ENCODE measurements at places on chromosomes 1 and 21.

DNA sequence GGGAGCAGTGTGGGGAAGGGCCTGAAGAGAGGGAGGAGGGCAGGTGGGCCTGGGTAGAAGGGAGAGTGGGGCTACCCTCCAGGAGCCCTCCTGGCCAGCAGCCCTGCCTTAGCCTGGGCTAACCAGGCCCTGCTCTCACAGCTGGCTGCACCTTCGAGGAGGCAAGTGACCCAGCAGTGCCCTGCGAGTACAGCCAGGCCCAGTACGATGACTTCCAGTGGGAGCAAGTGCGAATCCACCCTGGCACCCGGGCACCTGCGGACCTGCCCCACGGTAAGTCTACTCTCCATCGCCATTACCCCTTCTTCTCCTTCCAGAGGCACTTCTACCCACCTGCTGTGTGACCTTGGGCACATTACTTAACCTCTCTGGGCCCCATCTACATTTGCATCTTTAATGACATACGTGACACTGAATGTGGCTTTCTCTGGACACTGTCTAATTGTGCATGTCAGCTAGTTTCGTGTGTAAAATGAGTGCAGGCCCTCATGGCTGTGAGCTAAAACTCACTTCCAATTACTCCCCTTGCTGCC is 18.9 kb downstream of the PTPRU start:
- no peak for DNase-seq

DNA sequence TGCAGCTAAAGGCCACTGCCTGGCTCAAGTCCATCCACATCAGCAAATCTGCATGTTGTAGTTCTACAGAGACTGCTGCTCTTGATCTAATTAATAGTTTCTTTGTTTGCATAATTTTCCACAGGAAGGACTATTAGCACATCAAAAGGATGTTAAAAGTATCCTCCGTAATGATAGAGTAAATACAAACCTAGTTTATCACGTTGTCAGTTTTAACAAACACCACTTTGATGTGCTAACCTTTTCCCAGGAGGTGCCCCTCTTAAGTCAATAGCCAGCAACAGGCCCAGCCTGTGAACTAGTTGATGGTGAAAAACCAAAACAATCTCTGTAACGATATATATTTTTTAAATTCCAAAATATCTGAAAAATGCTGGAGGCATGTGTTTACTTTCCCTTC is 64.2 kb upstream of the SLC22A15 start:
- no peak for DNase-seq

- DNase-seq = no peak
These were observed 534.6 kb upstream of the PTBP2 start for GRCh38 chr1:96187020-96187419.

DNA sequence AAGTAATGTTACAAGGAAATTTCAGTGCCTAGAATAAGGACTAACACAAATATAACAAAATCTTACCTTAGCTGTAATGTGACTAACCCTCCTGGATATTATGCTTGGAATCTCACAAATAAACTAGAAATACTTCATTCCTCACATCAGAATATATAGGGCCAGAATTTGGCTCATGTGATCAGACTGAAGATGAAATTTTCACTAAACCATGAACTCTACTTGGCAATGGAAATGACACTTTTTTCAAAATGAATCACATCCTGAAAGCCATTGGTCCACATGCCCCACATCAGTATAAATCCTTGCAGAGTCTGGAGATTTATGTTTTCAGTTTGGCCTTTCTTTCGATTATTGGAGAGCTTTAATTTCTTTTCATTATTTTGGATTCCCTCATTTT is 227.8 kb downstream of the NRIP1 start:
- no peak for DNase-seq

DNA sequence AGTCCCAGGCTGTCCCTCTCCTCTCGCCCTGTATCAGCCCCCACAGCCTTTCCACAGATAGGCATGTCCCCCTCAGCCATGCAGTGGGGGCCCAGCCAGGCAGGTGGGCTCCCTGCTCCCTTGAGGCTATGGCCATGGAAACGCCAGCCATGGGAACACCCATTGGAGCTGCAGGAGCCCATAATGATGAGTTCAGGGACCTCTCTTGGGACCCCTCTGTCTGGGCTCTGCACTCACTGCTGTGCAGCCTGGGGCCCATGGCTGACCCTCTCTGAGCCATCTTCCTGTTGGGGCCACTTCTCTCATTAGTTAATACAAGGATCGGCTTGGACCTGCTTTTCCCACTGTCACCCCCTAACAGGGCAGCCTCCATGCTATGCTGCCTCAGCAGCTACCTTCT is 33.2 kb downstream of the WNT3A start:
- DNase-seq = no peak

- no peak for DNase-seq
These were observed 40.5 kb downstream of the CHD1L start for GRCh38 chr1:147283011-147283410.

DNA sequence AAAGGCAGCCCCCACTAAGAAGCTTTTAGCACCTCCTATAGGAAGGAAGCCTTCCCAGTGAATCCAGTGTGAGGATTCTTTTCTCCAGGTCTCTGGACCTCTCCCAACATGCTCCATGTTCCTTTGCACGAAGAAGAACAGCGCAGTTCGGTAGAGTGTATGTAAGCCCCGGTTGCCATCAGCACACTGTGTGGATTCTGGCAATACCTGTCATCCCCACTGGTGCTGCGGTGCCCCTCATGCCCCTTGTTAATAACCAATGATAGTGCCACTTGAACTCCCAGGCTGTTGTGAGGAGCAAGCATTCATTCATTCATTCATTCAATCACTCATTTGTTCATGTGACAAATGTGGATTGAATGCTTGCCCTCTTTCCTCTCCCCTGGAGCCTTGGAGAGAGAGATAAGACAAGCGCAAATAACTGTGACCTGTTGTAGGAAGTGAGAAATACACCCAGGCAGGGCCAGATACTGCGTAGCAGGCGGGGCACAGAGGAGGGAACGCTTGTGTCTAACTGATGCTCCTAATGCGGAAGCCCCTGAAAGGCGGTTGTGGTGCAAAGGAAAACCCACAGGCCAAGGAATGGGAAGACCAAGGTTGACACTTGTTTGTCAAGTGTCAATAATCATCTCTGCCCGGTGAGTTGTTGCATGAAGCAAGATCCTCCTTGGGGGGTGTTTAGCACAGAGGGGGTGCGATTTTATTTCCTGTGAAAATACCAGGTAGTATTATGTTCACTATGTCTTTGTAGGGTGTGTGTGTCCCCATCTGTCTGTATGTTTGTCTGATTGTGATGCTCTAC is 9.8 kb downstream of the LGR6 start:
- DNase-seq = no peak

GRCh38 chr1:183096894-183097293 is 73.7 kb downstream of the LAMC1 start:
- DNase-seq = no peak

DNA sequence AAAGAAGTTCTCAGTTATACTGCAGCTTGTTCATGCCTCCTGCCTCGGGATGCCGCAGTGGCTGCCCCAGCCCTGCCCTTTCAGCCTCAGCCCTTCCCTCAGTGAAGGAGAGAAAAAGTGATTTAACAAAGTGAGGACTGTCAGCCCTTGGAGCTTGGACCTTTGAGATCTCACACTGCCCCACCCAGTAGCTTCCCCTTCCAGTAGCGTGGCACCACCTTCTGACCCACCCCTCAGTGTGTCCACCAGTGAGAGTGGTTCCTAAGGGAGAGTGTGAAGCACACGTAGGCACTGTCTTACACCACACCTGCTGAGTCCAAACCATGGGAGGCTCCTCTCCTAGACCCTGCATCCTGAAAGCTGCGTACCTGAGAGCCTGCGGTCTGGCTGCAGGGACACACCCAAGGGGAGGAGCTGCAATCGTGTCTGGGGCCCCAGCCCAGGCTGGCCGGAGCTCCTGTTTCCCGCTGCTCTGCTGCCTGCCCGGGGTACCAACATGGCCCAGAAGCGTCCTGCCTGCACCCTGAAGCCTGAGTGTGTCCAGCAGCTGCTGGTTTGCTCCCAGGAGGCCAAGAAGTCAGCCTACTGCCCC is at the start of gene CDA:
Gene CDA (plus strand): TSS at position 464 of the 592 bp plus-strand sequence. CDS start 33 bp downstream, at position 497.
- no peak for DNase-seq

GRCh38 chr1:146051452-146051851 is 29.9 kb upstream of the HJV start:
- DNase-seq = no peak

DNA sequence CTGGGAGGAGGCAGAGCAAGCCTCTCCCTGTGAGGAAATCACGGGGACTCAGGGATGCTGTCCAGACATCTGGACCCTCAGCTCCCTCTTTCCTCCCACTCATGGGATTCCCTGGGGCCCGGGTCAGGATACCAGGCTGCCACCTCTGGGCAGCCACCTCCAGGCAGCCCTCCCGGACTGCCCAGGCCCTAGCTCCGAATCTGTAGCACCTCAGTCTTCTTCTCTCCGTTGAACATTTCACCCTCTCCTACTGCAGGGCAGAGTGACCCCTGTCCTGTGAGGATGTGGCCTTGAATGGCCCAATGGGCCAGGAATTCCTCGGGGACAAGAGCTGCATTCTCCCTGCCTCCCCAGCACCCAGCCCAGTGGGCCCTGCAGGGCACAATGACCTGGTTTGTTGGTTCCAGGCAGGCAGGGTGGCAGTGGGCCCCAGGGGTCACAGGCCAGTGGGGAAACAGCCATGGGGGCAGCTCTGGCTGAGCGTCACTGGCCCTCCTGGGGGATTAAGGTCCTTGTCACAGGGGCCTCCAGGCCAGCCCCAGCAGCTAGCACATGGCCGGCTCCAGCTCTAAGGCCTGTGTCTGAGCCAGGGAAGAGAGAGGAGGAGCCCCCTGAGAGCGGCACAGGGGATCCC is 9.5 kb upstream of the TTC34 start:
- DNase-seq = no peak

GRCh38 chr1:71462247-71462646 is 381.4 kb upstream of the ZRANB2 start:
- DNase-seq = no peak

- DNase-seq = no peak
These were observed 3.9 kb upstream of the RAB4A start for GRCh38 chr1:229266832-229267500.

GRCh38 chr1:98386675-98387440 is 274.7 kb upstream of the SNX7 start:
- DNase-seq = no peak

DNA sequence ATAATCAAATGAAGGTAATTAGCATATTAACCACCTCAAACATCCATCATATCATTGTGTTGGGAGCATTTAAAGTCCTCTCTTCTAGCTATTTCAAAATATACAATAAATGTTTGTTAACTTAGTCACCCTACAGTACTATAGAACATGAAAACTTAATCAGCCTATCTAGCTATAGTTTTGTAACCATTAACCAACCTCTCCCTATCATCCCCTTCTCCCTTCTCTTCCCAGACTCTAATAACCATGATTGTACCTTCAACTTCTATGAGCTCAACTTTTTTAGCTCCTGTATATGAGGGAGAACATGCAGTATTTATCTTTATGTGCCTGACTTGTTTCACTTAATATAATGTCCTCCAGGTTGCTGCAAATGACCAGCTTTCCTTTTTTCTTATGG is 54.0 kb downstream of the RAVER2 start:
- no peak for DNase-seq

- no peak for DNase-seq
These were observed 49.4 kb downstream of the LAMC2 start for GRCh38 chr1:183235503-183235902.

GRCh38 chr1:116908820-116909511 is 750 bp upstream of the PTGFRN start:
- DNase-seq = no peak

GRCh38 chr1:108643492-108644335 is 17.2 kb downstream of the HENMT1 start:
- DNase-seq = peak; percentile 74

DNA sequence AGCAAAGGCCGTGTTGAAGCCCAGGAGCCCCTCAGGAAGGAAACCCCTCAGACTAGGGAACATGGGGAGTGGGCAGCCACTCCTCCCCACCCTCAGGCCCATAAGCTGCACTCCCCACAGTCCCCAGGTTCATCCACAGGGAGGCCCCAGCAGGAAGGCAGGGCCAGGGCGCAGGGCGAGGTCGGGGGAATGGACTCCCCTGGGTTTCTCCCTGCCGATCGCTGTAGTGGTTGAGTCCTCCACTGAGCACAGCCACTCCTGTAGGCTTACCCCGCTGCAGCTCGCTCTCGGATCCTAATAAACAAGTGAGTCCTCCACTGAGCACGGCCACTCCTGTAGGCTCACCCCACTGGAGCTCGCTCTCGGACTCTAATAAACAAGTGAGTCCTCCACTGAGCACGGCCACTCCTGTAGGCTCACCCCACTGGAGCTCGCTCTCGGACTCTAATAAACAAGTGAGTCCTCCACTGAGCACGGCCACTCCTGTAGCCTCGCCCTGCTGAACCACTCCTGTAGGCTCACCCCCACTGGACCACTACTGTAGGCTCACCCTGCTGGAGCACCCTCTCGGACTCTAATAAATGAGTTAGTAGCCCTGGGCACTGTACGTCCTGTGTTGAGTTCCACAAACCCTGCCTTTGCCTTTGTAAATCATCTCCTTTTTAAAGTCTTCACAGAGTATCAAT is 16.2 kb upstream of the COL18A1 start:
- no peak for DNase-seq

GRCh38 chr1:65059930-65060538 is 88.0 kb upstream of the AK4 start:
- DNase-seq = no peak

DNA sequence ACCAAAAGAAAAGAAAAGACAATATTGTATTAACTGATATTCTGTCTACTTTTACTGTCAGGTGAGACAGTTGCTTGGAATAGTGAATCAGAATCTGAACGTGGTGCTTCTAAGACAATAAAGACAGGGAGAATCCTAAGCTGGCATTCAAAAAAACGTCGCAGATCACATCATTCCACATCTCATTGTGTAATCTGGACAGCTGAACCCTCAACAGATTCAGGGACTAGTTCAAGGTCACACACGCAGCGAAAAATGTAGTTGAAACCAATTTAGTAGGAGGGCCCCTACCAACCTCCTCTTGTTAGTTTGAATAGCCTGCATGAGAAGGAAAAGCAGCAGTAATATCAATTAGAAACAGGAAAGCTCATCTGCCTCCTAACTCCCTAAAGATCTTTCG is 46.4 kb upstream of the KRTAP19-8 start:
- DNase-seq = no peak

- DNase-seq = no peak
These were observed 24.0 kb upstream of the CDC7 start for GRCh38 chr1:91476533-91477217.

- DNase-seq = no peak
These were observed 223.2 kb upstream of the FOXD3 start for GRCh38 chr1:63099188-63099587.

GRCh38 chr1:26025517-26025916 is 3.9 kb downstream of the EXTL1 start:
- DNase-seq = no peak

- DNase-seq = no peak
These were observed 16.5 kb upstream of the KLHDC8A start for GRCh38 chr1:205373022-205373797.

- peak; percentile 72 for DNase-seq
These were observed 36.0 kb downstream of the NUAK2 start for GRCh38 chr1:205285381-205286101.

- no peak for DNase-seq
These were observed 7.3 kb upstream of the GJB5 start for GRCh38 chr1:34747638-34747941.

Data from activated CD4-positive, alpha-beta T cell treated with anti-CD3 and anti-CD28 coated beads, Interleukin-2, amount 10 ng/mL, durations not matched to agents 7 days and 5 days (primary cell).